ENCODE measurements at places on chromosomes 6 and 20.

- no peak for DNase-seq
Observed at GRCh38 chr6:56385981-56386593, 138.7 kb upstream of the COL21A1 start.

DNA sequence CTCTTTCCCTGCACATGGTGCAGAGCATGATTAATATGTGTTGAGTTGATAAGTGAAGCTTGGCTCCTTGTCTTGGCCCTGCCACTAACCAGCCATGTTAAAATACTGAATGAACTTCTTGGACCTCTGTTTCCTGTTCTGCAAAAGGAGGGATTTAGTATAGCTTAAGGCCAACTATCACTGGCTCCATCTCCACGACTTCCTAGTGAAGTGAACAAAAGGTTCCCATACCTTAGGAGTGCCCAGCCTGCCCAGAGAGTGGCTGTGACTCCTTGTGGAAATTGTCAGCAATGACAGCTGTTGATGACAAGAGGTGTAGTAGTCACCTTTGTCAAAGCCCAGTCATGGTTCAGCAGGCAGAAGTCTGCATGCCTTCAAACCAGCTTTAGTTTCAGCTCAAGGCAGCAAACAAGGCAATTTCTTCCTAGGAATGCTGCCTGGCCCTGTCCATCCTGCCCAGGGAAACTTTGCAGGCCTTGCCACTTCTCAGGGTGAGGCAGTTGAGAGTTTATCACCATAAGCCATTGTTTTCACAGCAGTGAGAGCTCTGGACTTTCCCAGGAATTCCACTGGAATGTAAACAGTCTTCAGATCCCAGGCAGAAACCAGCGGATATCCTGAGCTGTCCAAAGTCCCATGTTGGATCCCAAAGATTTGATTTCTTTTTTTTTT, 169.7 kb upstream of the TNFAIP3 start:
- peak; percentile 41 for DNase-seq

DNA sequence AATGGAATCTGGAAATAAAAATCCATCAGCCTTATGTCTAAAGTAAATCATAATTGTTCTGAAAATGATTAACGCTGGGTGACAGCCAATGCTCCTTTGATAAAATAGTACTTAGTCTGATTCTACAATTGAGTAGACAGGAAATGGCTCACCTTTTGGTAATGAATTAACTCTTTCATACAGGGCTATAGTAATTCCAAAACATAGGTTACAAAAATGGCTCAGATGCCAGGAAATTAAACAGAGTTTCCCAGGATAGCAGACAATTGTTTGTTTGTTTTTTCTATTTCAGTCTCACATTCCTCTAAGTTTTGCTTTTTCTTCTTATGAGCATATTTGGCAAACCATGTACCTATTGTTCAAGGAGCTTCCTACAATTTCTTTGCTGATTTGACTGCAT, 257.2 kb upstream of the EPHA7 start:
- no peak for DNase-seq

- DNase-seq: no peak
Observed at GRCh38 chr6:46217671-46218131, 46.9 kb upstream of the ENPP5 start.

- DNase-seq: no peak
Observed at GRCh38 chr6:149888093-149888492, 9.8 kb downstream of the RAET1E start.

DNA sequence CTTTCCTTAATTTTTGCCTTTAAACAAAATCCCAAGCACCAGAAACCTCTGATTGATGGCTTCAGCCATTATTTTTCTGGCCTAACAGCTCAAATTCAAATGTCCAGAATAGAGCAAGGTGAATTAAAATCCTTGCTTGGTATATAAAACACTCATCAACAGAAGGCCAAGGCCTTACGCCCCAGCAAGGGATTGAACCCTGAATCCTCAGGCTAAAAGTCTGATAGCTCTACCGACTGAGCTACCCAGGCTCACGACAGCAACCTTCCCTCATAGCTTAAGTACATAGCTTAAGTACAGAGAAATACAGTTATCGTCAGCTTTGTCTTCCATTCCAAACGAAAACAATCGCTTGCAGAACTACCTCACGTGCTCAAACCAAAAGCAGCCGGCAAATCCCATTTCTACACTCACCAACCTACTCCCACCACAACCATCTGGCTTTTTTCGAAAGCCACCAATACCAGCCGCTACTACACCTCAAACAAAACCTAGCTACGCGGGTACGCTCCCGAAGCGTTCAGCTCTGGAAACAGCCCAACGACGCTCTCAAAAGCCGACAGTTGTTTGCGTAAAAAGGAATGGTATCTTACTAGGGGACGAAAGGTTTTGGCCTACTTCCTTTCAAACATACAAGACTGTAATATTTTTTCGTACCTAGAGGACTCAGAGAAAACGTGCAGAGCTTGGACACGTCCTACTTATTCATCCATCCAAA, 167.5 kb downstream of the GPX5 start:
- no peak for DNase-seq

DNA sequence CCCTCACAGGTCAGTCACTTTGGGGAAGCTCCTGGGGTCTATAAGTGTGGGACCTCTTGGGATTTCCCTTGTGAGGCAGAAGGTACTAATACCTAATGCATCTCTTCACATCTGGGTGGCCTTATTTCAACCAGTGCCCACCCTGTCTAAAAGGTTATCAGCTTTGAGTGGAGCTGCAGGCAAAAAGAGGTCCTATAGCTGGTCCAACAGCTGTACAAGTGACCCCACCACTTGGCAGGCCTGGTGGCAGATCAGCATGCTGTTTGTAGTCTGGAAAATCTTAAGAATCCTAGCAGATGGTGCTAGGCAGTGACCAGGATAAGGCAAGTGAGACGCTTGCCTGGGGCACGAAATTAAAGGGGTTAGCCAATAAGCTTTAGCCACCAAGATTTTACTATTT, 51.6 kb upstream of the GTSF1L start:
- DNase-seq: no peak

DNA sequence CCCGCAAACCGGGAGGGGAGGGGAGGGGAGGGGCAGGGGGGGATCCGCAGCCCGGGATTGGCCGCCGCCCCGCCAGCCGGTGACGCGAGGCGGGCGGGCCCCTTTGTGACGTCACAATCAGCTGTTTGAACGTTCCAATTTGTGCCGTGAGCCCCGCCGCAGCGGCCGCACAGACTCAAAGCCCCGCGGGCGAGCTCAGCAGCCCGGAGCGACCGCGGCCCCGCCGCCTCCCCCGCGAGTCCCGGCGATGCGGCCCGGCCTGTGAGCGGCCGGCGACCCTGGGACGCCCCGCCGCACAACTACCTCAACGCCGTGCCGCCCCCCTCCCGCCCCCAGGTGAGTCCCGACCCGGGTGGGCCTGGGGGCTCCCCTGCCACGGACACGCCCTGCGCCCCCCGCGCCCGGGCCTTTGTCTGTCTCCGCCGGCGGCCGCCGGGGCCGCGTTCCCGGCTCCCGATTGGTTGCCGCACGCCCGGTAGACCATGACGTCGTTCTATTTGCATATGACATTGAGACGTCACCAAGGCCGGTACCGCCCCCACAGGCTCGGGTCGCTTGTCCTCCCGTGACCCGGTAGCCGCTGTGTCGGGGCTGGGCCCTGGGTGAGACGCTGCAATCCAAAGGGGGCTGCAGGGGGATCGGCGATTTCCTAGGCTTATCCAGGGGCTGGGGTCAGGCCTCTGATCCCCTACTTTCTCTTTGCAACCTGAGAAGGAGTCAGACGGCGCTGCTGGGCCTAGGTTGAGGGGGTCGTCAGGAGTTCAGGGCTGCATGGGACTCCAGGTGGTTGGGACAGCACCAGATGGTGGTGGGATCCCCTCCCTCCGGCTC, at the start of gene TP53INP2:
Gene TP53INP2, plus strand, starts transcription at position 168 of the 831 bp plus-strand sequence. CDS start 4,396 bp downstream, outside the sequence.
- peak; percentile 84 for DNase-seq

DNA sequence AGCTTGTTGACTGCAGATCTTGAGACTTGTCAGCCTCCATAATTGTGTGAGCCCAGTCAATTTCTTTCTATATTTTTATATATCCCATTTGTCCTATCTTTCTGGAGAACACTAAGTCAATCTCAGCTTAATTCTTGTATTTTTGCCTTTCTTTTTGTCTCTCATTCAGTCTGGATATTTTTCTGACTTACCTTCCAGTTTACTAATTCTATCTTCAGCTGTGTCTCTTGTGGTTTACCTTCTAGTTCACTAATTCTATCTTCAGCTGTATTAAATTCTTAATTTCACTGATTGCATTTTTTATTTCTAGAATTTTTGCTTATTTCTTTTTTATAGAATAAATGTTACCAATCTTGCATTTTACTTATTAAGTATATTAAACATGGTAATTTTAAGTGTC, 17.8 kb upstream of the RFX6 start:
- no peak for DNase-seq

DNA sequence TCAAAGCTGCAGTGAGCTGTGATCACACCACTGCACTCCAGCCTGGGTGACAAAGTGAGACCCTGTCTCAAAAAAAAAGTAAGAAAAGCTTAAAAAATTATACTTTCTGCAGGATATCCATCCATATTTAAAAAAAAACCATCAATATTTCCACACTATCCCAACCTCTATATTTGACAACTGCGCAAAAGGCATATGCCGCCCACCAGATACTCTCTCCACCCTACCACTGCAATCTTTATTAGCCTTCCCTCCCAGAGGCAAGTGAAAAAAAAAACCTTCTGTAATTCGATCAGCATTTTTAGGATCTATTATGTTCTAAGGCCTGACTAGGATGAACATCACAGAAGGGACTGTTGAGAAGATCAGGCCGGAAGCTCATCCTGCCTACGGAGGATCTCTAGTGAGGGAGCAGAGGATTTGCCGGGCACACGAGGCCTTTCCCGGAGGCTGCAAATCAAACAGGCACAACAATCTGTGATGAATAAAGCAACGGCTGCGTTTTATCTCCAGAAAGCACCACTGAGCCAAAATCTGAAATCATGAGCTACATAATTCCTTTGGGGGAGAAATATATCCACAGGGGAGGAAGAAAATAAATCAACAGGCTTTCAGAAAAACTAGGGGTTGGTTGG, 65.9 kb downstream of the GFOD1 start:
- DNase-seq: no peak

GRCh38 chr6:158717341-158718330, 67.8 kb downstream of the SYTL3 start:
- no peak for DNase-seq

GRCh38 chr6:7812623-7813022, 86.7 kb downstream of the BMP6 start:
- no peak for DNase-seq

DNA sequence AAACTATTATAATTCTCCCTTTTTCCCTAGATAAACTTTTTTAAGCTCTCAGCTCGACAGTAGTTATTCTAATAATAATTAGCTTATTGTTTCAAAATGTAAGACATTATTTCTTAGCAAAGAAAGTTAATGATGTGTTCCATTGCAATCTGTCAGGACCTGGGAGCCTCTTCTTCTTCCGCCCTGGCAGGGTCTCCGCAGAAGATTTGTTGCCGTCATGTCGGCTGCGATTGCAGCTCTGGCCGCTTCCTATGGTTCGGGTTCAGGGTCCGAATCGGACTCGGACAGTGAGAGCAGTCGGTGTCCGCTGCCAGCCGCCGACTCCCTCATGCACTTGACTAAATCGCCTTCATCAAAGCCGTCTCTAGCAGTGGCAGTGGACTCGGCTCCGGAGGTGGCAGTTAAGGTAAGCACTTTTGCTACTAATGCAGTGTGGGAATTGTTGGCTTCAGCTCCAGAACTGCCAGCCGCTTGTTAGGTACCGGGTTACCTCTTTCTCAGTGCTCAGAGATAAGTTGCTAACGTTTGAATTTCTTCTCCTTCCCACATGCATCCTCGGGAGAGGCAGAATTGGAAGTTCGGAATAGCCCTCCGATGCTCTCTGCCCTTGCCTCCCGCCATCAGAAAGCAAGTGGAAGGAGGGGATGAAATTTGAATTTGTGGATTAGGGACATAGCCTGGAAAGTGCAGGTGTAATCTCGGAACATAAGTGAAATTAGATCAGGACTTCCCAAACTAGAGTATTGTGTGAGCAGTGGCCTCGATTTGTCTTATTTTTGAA, at the start of gene CDC40:
Gene CDC40, plus strand, starts transcription at position 200 of the 781 bp plus-strand sequence. Its CDS starts 18 bp downstream, at position 218.
- DNase-seq: no peak

GRCh38 chr6:24358219-24358821, 461 bp upstream of the DCDC2 start:
- DNase-seq: no peak

DNA sequence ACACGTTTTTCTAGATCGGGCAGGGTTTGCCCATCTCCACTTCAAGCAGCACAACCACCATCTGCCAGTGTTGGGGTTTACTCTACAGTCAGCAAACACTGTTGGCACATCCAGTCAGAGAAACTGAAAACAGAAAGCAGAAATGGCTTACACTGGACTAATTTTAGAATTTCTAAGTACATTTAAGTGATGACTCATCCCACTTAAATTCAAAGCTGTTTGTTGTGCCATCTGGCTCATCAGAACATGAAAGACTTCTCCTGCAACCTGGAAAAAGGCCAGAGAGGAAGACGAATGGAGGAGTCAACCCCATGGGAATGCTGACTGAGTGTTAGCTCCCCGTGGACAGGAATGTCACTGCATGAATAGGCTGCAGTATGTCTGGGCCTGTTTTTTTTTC, 21.8 kb downstream of the FAM209B start:
- no peak for DNase-seq

- no peak for DNase-seq
Observed at GRCh38 chr20:35899064-35899463, 55.2 kb downstream of the SCAND1 start.

GRCh38 chr6:163324326-163324687, 90.2 kb upstream of the QKI start:
- DNase-seq: no peak

DNA sequence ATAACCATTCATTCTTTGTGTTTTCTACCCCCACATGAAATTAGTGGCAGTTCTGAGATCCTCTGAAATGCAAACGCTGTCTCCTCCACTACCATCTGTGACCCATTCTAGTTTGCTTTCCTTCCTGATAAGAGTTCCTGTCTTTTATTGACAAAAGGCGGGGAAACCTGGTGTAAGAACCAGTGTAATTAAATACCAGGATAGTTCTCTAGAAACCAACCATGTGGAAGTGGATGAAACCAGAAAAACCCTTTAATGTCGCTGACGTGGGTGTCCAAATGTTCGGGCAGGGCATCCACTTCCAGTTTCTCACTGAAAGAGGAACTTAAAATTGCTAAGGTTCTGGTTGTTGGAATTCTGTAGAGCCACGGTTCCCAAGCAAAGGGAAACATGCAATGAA, 79.1 kb downstream of the TNFRSF21 start:
- DNase-seq: no peak

GRCh38 chr6:11427723-11428245, 109.8 kb upstream of the TMEM170B start:
- DNase-seq: no peak

GRCh38 chr6:142207265-142207877, 60.3 kb downstream of the VTA1 start:
- DNase-seq: no peak

GRCh38 chr6:35370124-35370741, 27.9 kb downstream of the PPARD start:
- DNase-seq: no peak

GRCh38 chr20:52180180-52180840, 11.3 kb downstream of the ZFP64 start:
- no peak for DNase-seq

DNA sequence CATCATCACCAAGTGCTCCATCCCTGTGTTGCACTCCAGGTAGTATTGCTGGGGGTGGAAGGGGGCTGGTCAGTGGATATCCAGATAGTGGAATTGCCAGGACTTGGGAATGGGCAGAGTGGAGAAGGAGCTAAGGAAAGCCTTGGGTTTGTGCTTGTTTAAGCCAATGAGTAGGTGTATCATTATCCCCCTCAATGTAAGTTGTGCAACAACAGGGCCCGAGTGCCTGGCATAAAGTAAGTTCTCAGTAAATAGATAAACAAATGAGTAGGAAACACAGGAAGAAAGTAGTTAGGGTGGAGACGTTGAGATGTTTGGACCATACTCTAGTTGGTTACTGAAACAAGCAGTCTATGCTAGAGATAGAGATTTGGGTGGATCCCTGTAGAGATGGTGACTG, 9.8 kb downstream of the CCND3 start:
- no peak for DNase-seq
